ENCODE measurements at places on chromosomes 2 and 18.
A peak's percentile ranks its signal among the peaks of the same experiment; 100 is the strongest.

GRCh38 chr18:68735483-68736343 lies 20.8 kb upstream of the TMX3 start:
- DNase-seq: peak; percentile 52

- no peak for DNase-seq
Measured at GRCh38 chr2:48799601-48800000, 44.1 kb upstream of the LHCGR start.

DNA sequence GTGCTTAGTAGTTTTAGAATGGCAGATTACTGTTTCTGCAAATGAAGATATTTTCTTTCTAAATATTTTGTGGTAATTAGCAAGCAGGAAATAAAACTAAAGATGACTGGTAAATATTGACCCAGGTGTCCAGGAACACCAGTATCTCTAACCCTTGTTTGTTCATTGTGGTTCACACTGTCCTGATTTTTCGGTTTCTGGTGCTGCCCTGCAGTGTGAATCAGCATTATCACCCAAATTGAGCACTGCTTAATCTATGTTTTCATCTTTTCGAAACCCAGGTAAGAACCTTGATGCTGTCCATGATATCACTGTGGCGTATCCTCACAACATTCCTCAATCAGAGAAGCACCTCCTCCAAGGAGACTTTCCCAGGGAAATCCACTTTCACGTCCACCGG lies 167.4 kb downstream of the CAPN13 start:
- DNase-seq: peak; percentile 14

DNA sequence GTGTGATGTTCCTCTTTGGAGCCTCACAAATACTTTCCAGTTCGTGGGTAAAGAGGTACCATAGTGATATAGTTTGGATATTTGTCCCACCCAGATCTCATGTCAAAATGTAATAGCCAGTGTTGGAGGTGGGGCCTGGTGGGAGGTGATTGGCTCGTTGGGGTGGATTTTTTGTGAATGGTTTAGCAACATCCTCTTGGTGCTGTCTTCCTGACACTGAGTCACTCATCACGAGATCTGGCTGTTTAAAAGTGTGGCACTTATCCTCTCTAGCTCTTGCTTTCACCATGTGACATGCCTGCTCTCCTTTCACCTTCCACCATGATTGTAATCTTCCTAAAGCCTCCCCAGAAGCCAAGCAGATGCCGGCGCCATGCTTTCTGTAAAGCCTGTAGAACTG lies 3.0 kb upstream of the CCDC93 start:
- DNase-seq: no peak

GRCh38 chr2:191907091-191907490 lies 60.2 kb upstream of the CAVIN2 start:
- no peak for DNase-seq

All from NCI-H748 treated with DMSO at 0.1 percent for 48 hours (cell line).